ENCODE measurements at places on chromosomes 4 and X.
A peak's percentile ranks its signal among the peaks of the same experiment; 100 is the strongest.

GRCh38 chr4:30720021-30720660 lies at the start of gene PCDH7:
PCDH7 (plus strand) TSS chr4:30720369; CDS start chr4:30721423, 1,054 bp downstream.
- DNase-seq: peak; percentile 69

- DNase-seq: no peak
Observed at GRCh38 chrX:46686003-46686645, 72.8 kb downstream of the SLC9A7 start.

- no peak for DNase-seq
Observed at GRCh38 chr4:80990851-80991250, 39.7 kb upstream of the BMP3 start.

DNA sequence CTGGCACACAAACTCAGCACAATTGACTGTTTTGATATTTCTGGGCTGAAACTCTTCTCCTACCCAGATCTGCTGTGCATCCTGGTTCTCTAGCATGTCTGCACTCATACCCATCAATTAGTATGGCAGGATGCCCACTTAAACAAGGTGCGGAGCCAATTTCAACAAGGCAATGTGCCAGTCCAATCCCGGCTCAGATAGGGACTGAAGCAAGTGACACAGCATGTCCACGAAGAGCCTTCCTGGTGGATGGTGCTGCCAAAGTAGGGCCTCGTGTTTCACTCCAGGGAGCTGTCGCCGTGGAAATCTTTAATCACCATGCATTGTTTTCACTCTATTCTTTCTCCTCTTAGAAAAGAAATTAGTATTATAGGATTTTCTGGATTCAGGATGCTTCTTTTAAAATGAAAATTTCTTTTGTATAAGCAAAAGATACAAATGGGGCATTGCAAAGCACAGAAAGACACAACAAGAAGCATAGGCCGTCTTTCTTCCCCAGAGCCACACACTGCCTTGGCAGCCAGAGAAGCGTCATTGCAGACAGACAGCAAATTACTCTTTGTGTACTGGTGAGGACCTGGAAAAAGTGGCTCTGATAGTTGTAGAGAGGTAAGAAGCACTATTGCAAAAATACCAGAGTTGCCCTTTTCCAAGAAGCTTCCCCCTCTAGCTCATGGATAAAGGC lies 40.6 kb upstream of the LSM6 start:
- no peak for DNase-seq

GRCh38 chrX:74351760-74352159 lies 47.8 kb downstream of the ZCCHC13 start:
- DNase-seq: no peak

GRCh38 chr4:117793845-117794480 lies 240.3 kb upstream of the NDST3 start:
- DNase-seq: no peak

- DNase-seq: no peak
Observed at GRCh38 chrX:38692961-38693360, 108.3 kb upstream of the MID1IP1 start.

GRCh38 chr4:90543419-90544170 lies 416.4 kb downstream of the CCSER1 start:
- no peak for DNase-seq

DNA sequence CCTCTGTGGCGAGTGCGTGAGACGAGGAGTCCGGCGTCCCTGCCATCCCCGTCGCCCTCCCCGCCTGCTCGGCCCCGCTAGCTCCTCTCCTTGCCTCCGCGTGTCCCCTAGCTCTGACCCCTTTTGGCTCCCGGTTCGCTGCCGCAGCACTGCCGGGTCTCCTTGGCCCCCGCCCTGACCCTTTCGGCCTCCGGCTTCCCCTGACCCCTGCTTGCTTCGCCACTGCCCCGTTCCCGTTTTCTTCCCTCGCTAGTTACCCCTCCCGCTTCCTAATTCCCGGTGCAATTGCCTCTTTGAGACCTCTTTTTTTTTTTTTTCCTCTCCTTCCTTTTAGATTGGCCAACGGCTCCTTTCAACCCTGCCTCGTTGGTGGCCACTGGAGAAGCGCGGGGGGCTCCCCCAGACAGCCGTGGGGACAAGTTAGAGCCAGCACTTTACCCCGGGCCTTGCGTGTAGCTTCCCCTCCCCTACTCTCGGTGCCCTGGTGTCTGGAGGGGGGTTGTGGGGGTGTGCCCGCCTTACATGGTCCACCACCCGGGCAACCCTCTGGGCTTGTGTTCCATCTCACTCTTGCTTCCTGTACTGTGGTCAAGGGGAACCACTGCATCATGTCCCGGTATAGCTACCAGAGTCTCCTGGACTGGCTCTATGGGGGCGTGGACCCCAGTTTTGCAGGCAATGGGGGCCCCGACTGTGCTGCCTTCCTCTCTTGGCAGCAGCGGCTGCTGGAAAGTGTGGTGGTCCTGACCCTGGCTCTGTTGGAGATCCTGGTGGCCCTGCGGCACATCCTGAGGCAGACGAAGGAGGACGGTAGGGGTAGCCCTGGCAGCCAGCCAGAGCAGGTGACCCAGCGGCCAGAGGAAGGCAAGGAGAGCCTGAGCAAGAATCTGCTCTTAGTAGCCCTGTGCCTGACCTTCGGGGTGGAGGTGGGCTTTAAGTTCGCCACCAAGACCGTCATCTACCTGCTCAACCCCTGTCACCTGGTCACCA lies 548 bp downstream of the TMEM164 start:
- DNase-seq: peak; percentile 54

DNA sequence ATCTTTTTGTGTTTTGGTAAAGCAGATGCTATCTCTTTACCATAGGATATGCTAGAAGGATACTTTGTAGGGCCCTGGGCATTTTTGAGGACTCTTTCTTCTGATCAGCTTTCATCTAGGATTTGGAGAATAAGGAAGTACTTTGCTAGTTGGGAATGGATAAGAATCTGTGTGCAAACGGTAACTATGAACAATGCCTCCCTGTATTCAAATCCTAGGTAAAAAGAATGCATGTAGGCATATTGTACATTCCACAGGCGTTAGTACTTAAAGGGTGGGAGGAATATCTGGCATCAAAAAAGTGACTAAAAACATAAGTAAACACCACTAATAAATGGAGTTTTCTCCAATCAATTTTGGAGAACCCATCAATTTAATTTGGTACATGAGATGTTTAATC lies 59.7 kb downstream of the SH3BGRL start:
- DNase-seq: no peak

GRCh38 chrX:13373027-13373426 lies 53.2 kb upstream of the ATXN3L start:
- DNase-seq: no peak

- DNase-seq: peak; percentile 91
Observed at GRCh38 chrX:101417981-101418841, 10.2 kb downstream of the HNRNPH2 start.
